ENCODE measurements at places on chromosomes 5 and 9.

DNA sequence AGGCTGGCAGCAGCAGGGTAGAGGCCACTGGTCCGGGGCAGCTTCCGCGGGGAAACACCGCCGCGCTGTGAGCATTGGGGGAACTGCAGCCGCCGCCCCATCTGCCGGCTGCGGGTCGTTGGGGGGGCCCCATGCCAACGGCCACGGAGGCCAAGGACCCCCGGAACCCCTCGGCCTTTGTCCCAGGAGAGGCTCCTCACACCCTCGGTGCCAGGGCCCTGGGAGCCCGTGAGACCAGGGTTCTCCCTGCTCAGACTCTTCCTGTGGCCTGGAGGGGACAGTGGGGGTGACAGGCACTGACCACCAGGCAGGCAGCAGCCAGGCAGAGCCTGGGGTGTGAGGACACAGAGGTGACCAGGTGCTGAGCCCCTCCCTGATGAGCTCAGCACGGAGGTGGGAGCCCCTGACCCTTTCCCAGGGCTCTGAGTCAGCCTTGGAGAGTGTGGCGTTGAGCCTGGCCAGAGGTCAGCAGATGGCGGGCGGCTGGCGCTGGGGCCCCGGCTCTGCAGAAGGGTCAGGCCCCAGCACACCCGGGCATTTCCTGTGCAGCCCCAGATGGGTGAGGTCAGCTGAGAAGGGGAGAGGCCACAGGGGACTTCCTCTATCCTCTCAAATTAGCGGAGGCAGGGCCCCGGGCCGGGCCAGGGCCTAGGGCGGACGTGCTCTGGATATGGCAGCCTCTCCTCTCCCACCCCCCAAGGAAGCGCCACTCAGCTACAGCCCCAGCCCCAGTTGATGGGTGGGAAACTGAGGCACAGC is 17.9 kb upstream of the EGFL7 start:
- DNase-seq, result no peak

DNA sequence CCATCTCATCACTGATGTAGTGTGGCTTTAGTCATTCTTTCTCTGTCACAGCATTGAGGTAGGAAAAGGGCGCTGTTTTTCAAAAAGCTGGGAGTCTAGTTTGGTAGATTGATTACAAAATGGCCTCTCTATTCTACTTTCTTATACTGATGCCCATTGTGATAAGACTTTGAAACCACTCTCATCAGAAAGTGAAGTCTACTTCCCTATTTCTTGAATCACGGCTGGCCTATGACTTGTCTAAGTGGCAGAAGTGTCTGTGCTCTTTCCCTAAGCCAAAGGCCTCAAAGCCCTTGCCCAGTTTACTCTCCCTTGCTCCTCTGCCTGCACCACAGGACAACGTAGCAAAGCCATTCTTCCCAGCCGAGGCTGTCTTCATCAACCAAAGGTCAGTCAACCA is 83.0 kb upstream of the IL33 start:
- DNase-seq, result no peak

DNA sequence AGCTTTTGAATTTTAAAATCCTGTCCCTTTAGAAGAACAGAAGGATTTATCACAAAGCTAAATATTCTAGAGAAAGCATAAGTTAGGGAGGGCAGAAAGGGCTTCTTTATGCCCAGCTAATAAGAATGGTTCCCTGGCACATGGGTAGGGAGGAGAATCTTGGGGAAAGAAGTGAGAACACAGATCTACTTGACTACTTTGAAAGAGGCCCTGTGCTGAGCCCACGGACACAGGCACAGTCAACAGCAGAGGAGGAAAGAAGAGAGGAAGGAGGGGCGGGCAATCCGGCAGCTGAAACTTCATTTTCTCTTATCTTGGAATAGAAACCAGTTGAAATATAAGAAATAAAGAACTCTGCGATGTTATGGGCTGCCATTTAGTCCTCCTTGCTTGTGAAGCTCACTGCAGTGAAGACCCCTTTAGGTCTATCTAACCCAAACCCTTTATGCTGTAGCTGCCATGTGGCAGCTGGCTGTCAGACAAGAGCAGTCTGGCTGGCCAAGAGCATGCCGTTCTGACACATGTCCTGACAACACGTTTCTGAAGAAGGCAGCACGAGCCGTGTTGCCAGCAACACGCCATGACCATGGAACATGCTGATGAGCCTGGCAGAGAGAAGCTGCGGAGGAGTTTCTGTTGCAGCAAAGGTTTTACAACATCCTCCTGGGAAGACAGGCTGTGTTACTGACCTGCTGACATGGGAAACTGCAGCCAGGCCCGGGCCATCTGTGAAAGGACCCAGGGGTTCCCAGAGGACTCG is 34.2 kb downstream of the ABLIM3 start:
- no peak for DNase-seq

DNA sequence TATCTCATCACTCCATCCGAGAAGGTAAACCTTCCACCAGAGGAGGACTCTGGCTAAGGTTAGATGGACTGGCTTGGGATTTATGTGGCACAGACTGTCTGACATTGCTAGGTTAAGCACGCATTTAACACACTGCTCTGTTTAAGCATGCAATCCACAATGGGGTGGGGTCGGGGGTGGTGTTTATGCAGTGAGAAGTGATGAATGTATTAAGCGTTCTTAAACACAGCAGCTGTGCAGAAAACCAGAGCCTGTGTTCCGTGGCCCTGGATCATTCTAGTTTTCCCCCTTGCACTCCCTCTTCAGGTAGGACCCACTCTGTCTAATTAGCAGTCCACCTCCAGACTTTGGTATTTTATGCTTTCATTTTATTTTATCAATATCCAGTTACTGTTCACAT is 46.4 kb downstream of the STXBP1 start:
- DNase-seq, result no peak

- DNase-seq, result no peak
Measured at GRCh38 chr9:97076238-97076637, 37.3 kb upstream of the CTSV start.

DNA sequence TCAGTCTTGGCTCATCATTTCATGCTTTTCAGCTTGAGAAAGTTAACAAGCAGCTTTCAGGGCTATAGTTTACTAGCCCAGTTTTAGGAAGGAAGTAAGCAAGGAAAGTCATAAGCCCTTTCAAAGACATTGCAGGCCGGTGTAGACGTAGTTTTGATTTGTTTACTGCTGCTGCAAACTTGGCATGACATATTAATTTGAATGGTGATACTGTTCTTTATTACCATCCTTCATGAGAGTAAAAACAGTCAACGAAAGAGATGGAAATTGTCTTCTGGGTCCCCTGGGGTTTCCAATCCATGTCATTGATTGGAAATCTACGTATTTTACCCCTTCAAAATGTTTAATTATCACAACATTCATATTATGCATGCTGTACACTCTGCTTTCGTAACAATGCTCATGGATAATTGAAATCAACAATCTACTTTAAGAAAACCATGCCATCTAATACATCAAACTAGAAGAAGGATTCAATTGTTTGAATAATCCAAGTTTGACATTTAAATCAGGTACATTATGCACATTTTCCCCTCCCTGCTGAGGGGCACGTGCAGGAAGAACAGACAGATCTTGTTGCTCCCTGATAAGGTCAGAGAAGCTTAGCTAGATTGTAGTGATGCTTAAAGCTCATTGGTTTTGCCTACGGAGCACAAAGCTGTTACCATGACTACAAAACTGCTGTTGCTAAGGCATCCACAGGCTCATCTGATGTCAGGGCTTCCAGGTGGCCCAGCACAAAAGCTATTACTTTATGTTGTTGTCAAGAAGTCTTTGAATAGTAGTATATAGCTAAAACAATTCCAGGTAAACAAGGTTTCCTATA is 139.9 kb upstream of the PRLR start:
- no peak for DNase-seq

DNA sequence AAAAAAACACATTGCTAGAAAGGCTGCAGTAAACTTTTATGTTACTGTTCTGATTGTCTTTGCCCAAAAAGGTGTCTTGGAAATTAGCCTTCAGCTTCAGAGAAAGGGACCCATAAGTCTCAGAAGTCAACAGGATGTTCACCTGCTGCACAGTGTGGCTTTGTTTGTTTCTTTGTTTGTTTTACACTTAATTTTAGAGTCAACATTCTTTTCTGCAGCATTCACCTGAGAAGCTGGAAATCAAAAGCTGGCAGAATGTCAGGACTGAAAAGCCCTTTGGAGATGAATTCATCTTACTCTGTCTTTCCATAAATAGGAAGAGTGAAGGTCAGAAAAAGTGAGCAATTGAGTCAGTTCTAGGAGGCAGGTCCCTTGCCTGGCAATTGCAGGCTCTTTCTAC is 170.0 kb downstream of the PAPPA start:
- DNase-seq, result no peak

- DNase-seq, result no peak
Measured at GRCh38 chr5:9690751-9691150, 60.6 kb upstream of the TAS2R1 start.

DNA sequence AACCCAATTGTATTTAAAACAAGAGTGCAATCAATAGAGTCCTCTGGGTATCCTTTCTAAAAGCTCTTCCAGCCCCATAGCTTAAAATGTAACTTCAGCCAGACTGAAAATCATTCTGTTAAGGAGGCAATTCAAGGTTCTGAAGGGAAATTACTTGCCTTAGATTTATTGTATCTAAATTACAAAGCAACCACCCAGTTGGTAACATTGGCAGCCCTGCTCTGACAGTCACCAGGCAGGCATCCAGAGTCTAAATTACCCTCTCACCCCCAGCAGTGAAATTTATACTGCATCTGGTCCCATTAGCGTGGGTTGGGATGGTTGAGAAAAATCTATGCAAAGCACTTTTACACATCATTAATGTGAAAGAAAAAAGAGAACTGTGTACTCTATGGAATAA is 514.7 kb downstream of the MTRR start:
- no peak for DNase-seq

DNA sequence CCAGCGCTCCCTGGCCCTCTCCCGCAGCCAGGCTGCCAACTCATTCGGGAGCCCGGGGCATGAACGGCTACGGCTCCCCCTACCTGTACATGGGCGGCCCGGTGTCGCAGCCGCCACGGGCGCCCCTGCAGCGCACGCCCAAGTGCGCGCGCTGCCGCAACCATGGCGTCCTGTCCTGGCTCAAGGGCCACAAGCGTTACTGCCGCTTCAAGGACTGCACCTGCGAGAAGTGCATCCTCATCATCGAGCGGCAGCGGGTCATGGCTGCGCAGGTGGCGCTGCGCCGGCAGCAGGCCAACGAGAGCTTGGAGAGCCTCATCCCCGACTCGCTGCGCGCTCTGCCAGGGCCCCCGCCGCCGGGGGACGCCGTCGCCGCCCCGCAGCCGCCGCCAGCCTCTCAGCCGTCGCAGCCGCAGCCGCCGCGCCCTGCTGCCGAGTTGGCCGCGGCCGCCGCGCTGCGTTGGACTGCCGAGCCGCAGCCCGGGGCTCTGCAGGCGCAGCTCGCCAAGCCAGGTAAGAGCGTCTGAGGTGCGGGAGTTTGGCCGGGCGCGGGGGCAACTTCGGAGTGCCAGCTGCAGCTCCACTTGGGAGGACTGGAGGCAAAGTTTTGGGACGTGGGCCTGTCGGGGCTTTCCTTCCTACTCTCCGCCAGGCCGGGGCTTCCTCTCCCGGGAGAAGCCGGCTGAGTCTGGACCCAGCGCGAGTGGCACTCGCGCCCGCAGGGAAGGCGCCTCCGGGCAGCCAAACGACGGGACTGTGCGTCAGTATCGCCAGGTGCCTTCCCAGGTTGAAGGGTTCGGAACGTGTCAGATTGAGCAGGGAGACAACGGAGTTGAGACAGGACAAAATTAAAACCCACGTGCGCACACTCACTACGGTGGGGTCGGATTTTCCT is 735 bp downstream of the DMRT3 start:
- DNase-seq, result no peak

GRCh38 chr9:121233906-121234831 is 32.5 kb upstream of the RAB14 start:
- DNase-seq, result no peak

DNA sequence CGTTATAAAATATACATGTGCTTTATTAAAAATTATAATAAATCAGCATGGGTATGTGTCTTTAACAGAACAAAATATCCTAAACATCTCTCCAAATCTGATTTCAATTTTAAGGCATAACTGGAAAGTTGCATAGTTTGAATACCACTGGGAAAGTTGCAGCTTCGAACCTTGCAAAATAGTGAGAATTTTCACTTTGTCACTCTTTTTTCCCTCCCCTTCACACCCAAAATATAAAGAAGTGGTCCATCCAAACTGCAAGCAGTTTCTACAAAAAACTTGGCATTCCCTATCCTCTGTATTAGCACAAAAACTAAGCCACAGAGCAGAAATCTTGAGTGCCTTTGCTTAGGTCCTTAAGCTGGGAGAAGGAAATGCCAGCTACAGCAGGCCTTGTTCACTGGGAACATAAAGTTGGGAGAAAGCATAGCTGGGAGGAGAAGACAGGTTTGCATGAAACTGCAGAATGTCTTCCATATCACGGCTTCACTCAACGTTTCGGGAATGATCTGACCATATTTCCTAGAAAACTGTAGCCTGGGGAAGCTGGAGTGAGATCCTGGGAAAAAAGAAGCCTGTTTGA is 400.3 kb downstream of the EBF1 start:
- DNase-seq, result no peak

- no peak for DNase-seq
Measured at GRCh38 chr9:131986089-131986488, 93.6 kb downstream of the MED27 start.

GRCh38 chr5:158560170-158560569 is 539.5 kb downstream of the EBF1 start:
- DNase-seq, result no peak

DNA sequence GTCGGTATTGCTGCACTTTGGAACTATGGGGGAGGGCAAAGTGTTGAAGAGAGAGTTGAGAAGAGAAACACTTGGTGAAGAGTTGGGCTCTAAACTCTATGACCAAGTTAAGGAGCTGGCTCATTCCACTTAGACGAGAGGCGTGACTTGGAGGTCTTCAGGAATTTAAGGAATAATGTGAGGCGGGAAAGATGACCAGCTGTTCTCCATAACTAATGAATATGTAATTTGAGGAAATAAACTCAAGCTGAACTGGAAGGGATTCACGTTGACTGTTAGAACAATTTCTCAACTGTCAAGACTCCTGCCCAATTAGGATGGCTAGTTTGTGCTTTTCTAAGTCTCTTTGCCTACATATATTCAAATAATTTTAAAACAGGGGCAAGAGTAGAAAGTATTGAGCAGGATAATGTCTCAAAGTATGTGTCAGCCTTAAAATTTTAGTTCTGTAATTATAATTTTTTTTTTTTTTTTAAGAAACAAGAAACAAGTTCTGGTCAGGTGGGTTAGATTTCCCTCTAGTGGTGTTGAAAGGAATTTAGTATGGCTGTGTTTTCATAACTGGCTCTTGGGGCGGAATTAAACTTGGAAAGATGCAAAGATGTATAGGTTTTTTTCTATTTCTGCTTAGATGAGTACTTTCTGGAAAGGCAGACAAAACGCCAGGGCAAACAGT is 33.4 kb downstream of the TMEM252 start:
- DNase-seq, result no peak

DNA sequence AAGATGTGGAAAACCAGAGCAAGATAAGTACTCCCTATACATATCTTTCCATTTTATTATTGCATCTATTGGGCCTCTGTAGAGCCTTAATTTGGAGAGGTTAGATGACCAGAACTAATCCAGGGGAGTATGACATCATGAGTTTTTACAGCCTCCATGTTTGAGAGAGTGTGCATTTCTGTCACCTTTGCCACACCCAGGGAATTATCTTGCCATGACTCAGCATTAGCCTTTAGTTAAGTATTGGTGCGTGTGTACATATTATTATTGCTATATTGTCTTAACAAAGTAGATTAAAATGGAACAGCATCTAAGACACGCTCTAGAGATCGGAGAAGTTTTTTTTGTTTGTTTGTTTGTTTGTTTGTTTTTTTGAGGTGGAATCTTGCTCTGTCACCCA is 27.6 kb downstream of the DIMT1 start:
- DNase-seq, result no peak

- no peak for DNase-seq
Measured at GRCh38 chr9:90099262-90099963, 494.6 kb downstream of the GADD45G start.

Measured in SK-N-MC (cell line).